Natural killer cell (primary cell): ENCODE measurements at places on chromosomes 4 and X. TPM values are rescaled to one million over a fixed set of nuclear protein-coding genes. Genes with fewer than 3 reads are reported as not detected.

GRCh38 chrX:77085372-77085771 is 361.8 kb upstream of the FGF16 start:
- H3K27ac ChIP-seq = no peak overlapping the region
- no peaks in the 10 kb centered on the region for H3K4me1 ChIP-seq
- no peaks in the 10 kb centered on the region for H3K27me3 ChIP-seq
- no peak overlapping the region for H3K4me3 ChIP-seq
- DNase-seq = no peak

ZDHHC15 gene
- total RNA-seq = not detected

- H3K27me3 ChIP-seq = peaks cover 11% of the 10 kb centered on the region
- H3K36me3 ChIP-seq = no peaks in the 10 kb centered on the region
- H3K4me1 ChIP-seq = no peaks in the 10 kb centered on the region
- DNase-seq = no peak
These were observed 6.3 kb downstream of the GABRA4 start for GRCh38 chr4:46986922-46987638.

- H3K27ac ChIP-seq = no peak overlapping the region
- H3K4me3 ChIP-seq = no peak overlapping the region
- no peaks in the 10 kb centered on the region for H3K27me3 ChIP-seq
- H3K4me1 ChIP-seq = no peaks in the 10 kb centered on the region
- no peak for DNase-seq
These were observed 1037.1 kb upstream of the INTU start for GRCh38 chr4:126595643-126596042.

- peaks cover 17% of the 10 kb centered on the region for H3K4me1 ChIP-seq
- peaks cover 5% of the 10 kb centered on the region for H3K27me3 ChIP-seq
- H3K36me3 ChIP-seq = no peaks in the 10 kb centered on the region
- no peak overlapping the region for H3K27ac ChIP-seq
- DNase-seq = no peak
These were observed 3.2 kb downstream of the UNC5C start for GRCh38 chr4:95545546-95545945.

- no peaks in the 10 kb centered on the region for H3K27me3 ChIP-seq
- H3K36me3 ChIP-seq = peaks cover under 1% of the 10 kb centered on the region
- H3K4me3 ChIP-seq = no peak overlapping the region
- no peak for DNase-seq
- H3K4me1 ChIP-seq = peaks cover 53% of the 10 kb centered on the region
These were observed 696 bp upstream of the FLNA start for GRCh38 chrX:154375156-154375504.

MFSD8 gene
- total RNA-seq = 25.9 TPM

- H3K36me3 ChIP-seq = no peaks in the 10 kb centered on the region
- no peak overlapping the region for H3K27ac ChIP-seq
- H3K4me1 ChIP-seq = no peaks in the 10 kb centered on the region
- no peak for DNase-seq
- H3K4me3 ChIP-seq = no peak overlapping the region
- H3K27me3 ChIP-seq = no peaks in the 10 kb centered on the region
These were observed 88.3 kb downstream of the AMELX start for GRCh38 chrX:11381464-11381863.

COX7B2 gene
- total RNA-seq = not detected

GRCh38 chrX:39652336-39652735 is 445.4 kb downstream of the BCOR start:
- H3K36me3 ChIP-seq = no peaks in the 10 kb centered on the region
- no peak for DNase-seq
- no peak overlapping the region for H3K4me3 ChIP-seq
- no peaks in the 10 kb centered on the region for H3K4me1 ChIP-seq
- H3K27ac ChIP-seq = no peak overlapping the region

DNA sequence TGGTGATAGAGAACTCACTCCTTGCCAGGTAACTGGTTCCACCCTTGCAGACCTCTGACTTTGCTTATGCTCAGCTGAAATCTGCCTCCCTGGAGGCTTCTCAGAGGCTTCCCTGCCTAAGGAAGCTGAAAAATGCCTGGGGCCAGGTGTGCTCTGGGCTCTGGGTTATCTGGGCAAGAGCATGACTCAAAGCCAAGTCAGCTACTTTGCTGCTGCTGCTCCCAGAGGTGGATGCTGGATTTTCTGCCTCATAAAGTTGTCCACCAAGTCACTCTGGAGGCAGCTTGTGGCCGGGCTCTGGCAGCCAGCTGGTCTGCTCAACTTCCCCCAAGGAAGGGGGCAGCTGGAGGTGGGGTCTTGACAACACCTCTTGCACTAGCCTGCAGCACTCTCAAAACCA is 132.7 kb downstream of the PJA1 start:
- no peaks in the 10 kb centered on the region for H3K27me3 ChIP-seq
- H3K4me3 ChIP-seq = no peak overlapping the region
- no peak overlapping the region for H3K27ac ChIP-seq
- H3K4me1 ChIP-seq = no peaks in the 10 kb centered on the region

- peak; percentile 69 for DNase-seq
- H3K27ac ChIP-seq = no peak overlapping the region
- H3K4me3 ChIP-seq = no peak overlapping the region
- no peaks in the 10 kb centered on the region for H3K36me3 ChIP-seq
- no peaks in the 10 kb centered on the region for H3K27me3 ChIP-seq
- no peaks in the 10 kb centered on the region for H3K4me1 ChIP-seq
These were observed 45.5 kb upstream of the FAM241A start for GRCh38 chr4:112099701-112100297.

- H3K4me1 ChIP-seq = peaks cover 18% of the 10 kb centered on the region
- DNase-seq = no peak
- no peaks in the 10 kb centered on the region for H3K36me3 ChIP-seq
- no peaks in the 10 kb centered on the region for H3K27me3 ChIP-seq
- H3K27ac ChIP-seq = no peak overlapping the region
These were observed 2.1 kb downstream of the HSD17B11 start for GRCh38 chr4:87388901-87389300.

APBB2 gene
- total RNA-seq = not detected

PABPC4L gene
- total RNA-seq = not detected

- no peak overlapping the region for H3K4me3 ChIP-seq
- no peak for DNase-seq
- no peak overlapping the region for H3K27ac ChIP-seq
- H3K36me3 ChIP-seq = no peaks in the 10 kb centered on the region
These were observed 190.7 kb upstream of the MID1 start for GRCh38 chrX:10811111-10811510.
